Naive thymus-derived CD4-positive, alpha-beta T cell (primary cell): ENCODE measurements at places on chromosomes 3 and 15. TPM values are rescaled to one million over a fixed set of nuclear protein-coding genes. Genes with fewer than 3 reads are reported as not detected.

UROC1 gene
- polyA plus RNA-seq: not detected

EXOSC7 gene
- 48.4 TPM for polyA plus RNA-seq

NRROS gene
- polyA plus RNA-seq: 4.3 TPM

CHST2 gene
- polyA plus RNA-seq: 6.6 TPM

DVL3 gene
- 3.1 TPM for polyA plus RNA-seq

MUC4 gene
- polyA plus RNA-seq: not detected

RHCG gene
- not detected for polyA plus RNA-seq

WDR49 gene
- polyA plus RNA-seq: not detected

SH3GL3 gene
- polyA plus RNA-seq: not detected

IFT57 gene
- 48.1 TPM for polyA plus RNA-seq

PLIN1 gene
- polyA plus RNA-seq: not detected

ENTPD3 gene
- polyA plus RNA-seq: not detected

GOLGA6L7 gene
- polyA plus RNA-seq: not detected

P2RY14 gene
- not detected for polyA plus RNA-seq

CPNE9 gene
- polyA plus RNA-seq: 0.67 TPM

RTP1 gene
- not detected for polyA plus RNA-seq

ACP3 gene
- not detected for polyA plus RNA-seq

LRRK1 gene
- not detected for polyA plus RNA-seq

ALDH1A2 gene
- polyA plus RNA-seq: not detected

POPDC2 gene
- polyA plus RNA-seq: 3.9 TPM

SLC24A1 gene
- polyA plus RNA-seq: 1.9 TPM

ASB14 gene
- 0.30 TPM for polyA plus RNA-seq

SCAMP2 gene
- polyA plus RNA-seq: 141 TPM

TMEM212 gene
- not detected for polyA plus RNA-seq

SKIL gene
- polyA plus RNA-seq: 6.0 TPM

LRRIQ4 gene
- polyA plus RNA-seq: not detected

AHSG gene
- not detected for polyA plus RNA-seq

RFTN1 gene
- 44.8 TPM for polyA plus RNA-seq

THSD4 gene
- polyA plus RNA-seq: not detected

DAZL gene
- polyA plus RNA-seq: not detected

SAMMSON gene
- polyA plus RNA-seq: not detected

EMC7 gene
- polyA plus RNA-seq: 95.0 TPM

ACOX2 gene
- polyA plus RNA-seq: not detected

CSTA gene
- not detected for polyA plus RNA-seq

PPARG gene
- polyA plus RNA-seq: not detected

THUMPD3 gene
- polyA plus RNA-seq: 25.9 TPM
